Substantia nigra (tissue), 51 donors: ENCODE measurements at places on chromosomes 6 and 20.

- DNase-seq = no peak
Measured at GRCh38 chr20:22320245-22320915, 264.0 kb downstream of the FOXA2 start.

GRCh38 chr6:431504-431903 is 40.0 kb downstream of the IRF4 start:
- DNase-seq = no peak

- no peak for DNase-seq
Measured at GRCh38 chr6:117600008-117600743, 2.1 kb downstream of the GOPC start.

DNA sequence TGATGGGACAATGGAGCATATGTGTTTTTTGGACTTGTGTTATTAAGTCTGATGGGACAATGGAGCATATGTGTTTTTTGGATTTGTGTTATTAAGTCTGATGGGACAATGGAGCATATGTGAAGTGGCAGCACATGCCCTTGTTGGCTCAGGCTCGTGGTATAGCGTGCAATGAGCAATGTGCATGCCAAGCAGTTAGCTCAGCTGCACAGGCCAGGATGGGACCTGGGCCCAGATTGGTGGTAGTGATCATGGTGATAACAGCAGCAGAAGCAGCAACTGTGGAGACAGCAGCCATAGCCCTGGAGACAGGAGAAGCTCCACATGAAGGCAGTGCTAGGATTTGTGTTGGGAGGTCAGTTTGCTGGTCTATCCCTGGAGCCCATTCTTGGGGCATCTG is 61.1 kb downstream of the IL20RA start:
- no peak for DNase-seq

DNA sequence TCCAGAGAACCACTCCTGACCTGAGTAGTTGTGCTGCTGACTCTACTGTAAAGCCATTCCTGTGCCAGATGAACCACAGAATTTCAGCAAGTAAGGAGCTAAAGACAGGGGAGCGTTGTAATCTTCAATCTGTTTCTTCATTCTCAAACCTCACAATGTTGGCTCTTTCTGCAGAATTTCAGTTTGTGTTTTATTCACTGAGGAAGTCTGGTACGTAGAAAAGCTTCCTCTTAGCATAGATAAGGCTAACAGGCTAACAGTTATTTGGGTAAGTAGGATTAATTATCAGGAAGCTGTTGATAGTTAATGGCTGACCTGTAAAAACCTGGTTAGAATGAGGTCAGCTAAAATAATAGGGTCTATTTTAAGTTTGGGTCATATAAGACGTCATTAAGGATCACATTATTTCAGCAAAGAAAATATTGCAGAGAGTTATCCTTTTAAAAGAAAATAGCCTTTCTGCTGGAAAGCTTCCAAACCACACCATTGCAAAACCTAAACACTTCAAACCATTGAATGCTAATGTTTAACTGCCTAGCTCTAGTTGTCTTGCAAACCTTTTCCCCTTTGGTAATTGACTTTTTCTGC is 14.1 kb upstream of the TENT5A start:
- DNase-seq = no peak

DNA sequence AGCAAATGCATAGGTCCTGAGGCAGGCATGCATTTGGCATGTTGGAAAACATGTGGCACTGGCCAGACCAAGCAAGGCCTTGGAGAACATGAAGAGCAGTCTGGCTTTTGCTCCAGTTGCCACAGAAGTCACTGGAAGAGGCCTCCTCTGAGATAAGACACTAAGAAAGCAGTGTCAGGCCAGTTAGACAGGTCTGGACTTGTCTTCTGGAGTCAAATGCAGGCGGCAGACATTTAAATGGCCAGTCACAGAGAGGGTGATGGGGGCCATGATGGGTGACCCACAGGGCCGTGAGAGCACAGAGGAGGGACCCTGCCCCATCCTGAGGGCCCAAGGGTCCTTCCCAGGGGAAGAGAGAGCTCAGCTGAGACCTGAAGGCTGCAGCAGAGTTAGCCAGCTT is 26.7 kb upstream of the ADA start:
- DNase-seq = no peak

DNA sequence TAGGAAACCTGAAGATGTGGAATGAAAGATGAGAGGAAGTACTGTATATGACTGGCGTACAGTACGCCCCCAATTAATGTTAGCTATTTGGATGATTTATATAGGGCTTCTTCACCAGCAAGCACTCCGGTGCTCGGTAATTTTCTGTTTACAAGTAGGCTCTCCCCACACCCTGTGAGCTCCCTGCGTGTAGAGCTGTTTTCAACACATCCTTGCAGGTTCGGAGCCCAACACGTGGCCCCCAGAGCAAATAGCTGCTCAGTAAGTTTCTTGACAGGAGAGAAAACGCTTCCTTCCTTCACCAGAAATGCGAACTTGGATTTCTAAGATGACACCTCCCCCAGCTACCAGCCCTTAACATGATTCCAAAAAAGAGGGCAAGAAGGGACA is 1.2 kb upstream of the RAB22A start:
- no peak for DNase-seq

DNA sequence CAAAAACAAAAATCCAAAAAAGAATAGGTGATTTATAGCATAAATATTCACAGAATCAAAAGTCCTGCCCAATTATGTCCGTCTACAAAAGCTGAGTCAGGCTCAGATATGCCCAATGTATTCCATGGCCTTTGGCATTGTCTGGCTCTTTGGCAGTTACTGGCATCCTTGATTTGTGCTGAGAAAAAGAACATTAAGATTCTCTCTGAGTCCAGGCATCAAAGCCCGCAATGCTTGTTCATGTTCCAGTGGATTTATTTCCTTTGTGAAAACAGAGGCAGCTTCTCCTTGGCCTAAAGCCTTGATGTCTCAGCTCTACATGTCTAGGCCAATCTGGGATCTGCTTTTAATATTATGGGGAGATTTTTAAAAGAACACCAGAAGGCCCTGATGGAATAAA is 76.1 kb upstream of the SLC4A11 start:
- no peak for DNase-seq

DNA sequence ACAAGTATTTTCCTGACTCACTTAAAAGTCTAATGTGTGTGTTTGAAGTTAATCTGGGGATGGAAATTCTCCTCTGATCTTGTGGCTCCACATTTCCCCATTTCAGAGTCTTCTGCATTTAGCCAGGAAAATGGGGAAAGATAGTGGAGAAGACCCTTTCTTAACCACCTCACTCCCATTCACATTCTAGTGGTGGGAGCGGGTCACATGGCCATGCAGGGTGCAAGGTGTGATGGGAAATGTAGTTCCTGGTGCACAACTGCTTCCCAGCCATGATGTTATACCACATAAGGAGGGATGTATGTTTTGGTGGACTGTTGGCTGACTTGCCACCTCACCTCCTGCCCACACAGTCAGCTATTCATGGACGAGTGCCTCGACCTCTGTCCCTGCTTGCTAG is 61.8 kb downstream of the BANF2 start:
- DNase-seq = no peak

GRCh38 chr6:113120224-113120581 is 736.9 kb upstream of the MARCKS start:
- no peak for DNase-seq

- DNase-seq = no peak
Measured at GRCh38 chr20:48731536-48731935, 96.3 kb downstream of the PREX1 start.

DNA sequence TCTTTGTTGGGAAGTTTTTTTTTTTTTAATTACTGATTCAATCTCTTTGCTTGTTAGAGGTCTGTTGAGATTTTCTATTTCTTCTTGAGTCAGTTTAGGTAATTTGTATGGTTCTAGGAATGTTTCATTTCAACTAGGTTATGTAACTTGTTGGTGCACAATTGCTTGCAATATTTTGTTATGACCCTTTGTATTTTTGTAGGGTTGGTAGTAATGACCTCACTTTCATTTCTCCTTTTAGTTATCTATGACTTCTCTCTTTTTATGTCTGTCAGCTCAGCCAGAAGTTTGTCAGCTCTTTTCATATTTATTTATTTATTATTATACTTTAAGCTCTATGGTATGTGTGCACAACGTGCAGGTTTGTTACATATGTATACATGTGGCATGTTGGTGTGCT is 51.1 kb upstream of the SLC24A3 start:
- DNase-seq = no peak

DNA sequence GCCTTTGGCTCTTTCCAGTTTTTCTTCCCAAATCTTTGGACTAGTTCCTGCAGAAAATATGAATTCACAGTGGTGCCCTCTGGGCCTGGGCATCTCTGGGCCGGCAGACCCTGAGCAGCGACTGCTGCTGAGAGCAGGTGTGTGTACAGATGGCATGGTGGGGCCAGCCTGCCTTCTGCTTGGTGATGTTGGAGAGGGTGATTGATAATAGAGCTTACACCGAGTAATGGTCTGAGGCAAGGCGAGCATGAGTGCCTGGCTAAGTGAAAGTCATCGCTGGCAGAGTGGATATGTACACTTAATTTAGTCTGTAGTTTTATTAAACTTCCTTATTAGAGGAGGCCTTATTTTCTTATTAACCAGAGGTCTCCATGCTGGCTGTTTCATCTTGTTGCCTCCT is 156.9 kb downstream of the CDKAL1 start:
- no peak for DNase-seq

DNA sequence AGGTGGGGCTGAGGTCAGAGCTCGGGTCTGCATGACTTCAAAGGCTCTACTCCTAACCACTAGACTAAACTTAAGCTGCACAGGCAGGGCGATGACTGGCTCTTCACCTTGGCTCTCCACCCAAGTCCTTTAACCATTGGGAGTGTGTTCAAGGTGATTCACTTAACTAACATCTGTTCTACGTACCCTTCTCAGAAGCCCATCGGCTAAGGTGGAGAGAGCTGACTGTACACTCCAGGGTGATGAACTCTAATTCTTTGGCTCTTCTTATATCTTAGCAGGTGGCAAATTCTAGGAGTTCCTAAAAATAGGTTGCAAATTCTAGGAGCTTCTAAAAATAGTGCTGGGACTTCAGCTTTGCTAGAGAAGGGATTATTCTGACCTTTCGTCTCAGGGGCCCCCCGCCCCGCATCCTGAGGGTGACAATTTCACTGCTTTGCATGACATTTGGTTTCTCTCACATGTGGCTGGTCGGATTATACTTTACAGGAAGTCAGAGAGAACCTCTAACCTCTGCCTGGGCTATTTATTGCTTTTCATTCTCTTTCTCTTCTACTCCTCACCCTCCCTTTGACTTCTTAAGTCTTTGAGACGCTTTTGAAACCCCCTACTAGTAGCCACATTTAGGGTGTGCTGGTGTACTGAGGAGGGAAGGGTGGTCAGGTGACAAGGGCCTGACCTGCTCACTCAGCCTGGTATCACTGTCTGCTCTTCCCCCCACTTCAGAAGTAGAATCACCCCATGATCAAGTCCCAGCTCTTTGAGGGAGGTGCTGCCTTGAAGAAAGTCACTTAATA is 55.5 kb downstream of the PRDM1 start:
- DNase-seq = no peak

DNA sequence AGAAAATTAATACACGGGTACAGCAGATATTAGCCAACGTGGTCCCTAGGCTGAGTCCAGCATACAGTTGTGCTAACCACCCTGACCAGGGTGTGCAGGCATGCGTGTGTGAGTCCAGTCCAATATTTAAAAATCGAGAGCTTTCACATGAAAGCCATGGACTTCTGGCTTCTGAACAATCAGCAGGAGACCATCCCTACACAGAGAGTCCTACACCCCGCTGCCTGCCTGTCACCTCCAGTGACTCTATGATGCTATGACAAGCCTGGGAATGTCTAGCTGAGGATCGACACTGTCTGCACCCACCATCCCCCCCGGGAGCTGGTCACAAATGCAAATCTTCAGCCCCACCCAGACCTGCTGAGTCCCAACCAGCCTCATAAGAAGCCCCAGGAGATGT is 7.9 kb downstream of the ACSS1 start:
- no peak for DNase-seq

DNA sequence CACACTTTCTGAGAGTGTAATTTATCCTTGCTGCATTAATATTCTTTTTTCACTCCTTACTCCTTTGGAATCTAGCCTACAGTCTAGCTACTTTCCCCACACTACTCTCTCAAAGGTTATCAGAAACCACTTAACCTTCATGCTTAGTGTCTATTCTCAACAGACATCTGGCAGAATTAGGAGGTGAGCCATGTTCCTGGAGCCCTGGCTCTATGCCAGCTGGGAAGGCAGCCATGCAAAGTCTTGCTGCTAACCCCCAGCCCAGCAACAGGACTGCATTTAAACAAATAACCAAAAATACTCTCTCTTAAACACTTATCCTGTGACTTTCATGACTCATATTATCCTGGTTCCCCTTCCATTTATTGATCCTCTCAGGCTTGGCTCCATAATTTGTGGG is 260.2 kb downstream of the BCKDHB start:
- no peak for DNase-seq

DNA sequence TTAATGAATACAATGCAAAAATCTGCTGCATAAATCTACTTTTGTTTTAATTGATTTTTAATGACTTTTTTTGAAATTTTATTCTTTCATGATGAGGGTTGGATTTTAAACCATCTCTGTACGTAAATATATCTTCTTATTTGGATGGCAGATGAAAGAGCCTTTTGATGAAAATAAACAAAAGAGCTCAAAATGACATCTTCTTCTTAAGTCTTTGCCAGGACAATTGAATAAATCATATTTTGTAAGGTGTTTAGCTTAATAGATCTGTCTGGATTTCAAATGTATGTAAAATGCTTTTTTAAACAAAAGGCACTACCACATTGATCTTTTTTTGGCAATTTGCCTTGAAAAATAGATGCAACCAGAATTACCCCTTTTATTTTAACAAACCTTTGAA is 39.3 kb downstream of the KIF6 start:
- DNase-seq = no peak

DNA sequence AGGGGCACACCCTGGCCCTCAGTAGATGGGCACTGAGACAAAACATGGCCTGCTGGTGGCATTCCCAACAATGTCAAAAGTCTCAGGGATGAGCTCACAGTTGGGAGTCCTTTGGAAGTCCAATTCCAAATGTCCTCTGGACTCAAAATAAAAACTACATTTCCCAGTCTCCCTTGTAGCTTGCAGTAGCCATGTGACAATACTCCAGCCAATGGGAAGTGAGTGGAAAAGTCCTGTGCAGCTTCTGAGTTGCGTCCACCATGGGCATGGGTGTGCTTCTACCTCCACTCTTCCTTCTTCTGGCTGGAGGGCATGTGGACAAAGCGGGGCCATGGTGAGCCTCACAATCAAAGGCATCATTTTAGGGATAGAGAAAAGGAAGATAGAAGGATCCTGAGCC is 5.8 kb upstream of the ADAM33 start:
- no peak for DNase-seq

DNA sequence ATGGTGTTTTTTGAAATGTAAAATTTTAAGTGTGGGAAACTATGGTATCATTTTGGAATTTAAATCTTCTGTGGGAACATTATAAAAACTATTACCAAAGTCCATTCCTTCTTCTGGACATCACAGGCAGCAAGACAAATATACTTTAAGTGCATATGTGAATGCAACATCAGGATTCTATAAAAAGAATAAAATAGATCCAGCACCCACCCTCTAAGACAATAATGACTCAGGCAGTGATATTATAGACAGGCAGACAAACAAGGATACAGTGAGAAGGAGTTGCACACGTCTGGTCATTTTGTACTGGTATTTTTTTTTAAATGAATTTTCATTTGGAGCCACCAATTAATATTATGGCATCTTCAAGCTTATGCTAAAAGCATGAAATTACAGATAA is 21.1 kb upstream of the NEDD9 start:
- no peak for DNase-seq
